ENCODE measurements at places on chromosomes 6 and 20. TPM values are rescaled to one million over a fixed set of nuclear protein-coding genes. Genes with fewer than 3 reads are reported as not detected.

C6orf15 gene
- total RNA-seq = not detected

KCNK5 gene
- total RNA-seq = 0.60 TPM

DNA sequence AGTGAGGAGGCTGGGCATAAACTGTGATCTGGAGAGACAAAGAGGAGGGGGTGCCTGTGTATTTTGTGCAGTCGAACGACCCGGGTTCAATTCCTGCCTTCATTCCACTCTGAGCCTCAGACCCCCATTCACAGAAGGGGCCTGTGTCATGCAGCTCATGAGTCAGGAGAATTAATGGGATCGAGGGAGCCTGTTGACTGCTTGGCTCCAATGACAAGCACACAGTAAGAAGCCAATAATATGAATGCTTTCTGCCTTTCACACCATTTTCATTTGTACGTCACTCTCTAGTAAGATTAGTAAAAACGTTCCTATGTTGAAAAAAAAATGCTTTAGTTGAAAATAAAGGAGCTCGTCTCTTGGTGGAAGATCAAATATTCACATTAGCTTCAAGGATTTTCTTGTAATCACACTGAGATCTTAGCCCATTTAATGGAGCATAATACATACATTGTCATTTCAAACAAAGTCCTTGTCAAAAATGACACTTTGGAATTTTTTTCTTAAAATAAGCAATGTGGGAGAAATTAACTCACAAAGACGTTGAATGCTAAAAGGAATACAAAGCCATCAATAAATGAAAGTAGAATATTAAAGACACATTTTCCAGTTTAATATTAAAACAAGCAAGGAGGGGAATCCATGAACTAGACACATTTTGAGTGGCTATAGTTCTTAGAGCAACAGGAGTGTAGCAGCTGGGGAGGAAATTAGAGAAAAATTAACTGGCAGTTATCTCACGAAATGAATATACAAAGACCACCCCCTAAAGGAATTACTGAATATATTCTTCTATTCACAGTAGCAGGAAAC, 246.7 kb upstream of the AFDN start:
- DNase-seq = no peak

DNA sequence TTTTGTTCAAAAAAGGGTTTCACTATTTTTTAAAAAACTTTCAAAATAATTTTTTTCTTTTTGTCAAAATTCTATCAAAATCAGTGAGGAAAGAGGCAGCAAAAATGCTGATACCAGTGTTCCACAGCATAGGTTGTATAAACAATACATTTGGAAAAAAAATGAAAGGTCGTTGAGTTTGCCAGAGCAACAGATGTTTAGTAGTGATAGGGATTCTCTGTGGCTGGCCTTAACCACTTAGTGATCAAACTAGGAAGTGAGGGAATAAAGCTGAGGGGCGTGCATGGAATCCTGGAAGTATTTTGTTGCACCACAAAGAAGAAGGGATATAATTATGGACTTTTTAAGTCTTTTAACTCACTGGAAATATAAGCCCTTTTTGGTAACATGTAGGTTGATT, 555.3 kb upstream of the CHD6 start:
- DNase-seq = no peak

- no peak for DNase-seq
Observed at GRCh38 chr6:11012976-11013720, 31.0 kb downstream of the ELOVL2 start.

SCGN gene
- total RNA-seq = 1.2 TPM

GRCh38 chr6:27096834-27097511, 150.5 kb upstream of the PRSS16 start:
- no peak for DNase-seq

TFEB gene
- 39.5 TPM for total RNA-seq

RFX6 gene
- total RNA-seq = not detected

- no peak for DNase-seq
Observed at GRCh38 chr20:17714597-17714996, 14.8 kb downstream of the BANF2 start.

TP53TG5 gene
- 0.73 TPM for total RNA-seq

SCUBE3 gene
- total RNA-seq = 10.3 TPM

- DNase-seq = no peak
Observed at GRCh38 chr6:37822851-37823682, 3.5 kb downstream of the ZFAND3 start.

GRCh38 chr6:17167327-17167979, 65.6 kb downstream of the STMND1 start:
- no peak for DNase-seq

PRRT1 gene
- 0.46 TPM for total RNA-seq

- peak; percentile 97 for DNase-seq
Observed at GRCh38 chr20:40689100-40689942, at the start of gene MAFB. Gene MAFB (minus strand): TSS chr20:40689236. CDS start chr20:40688850, 386 bp downstream.

ZC2HC1B gene
- total RNA-seq = not detected

DNAAF9 gene
- total RNA-seq = 22.1 TPM

IPCEF1 gene
- 2.0 TPM for total RNA-seq

SLC32A1 gene
- total RNA-seq = not detected

DNA sequence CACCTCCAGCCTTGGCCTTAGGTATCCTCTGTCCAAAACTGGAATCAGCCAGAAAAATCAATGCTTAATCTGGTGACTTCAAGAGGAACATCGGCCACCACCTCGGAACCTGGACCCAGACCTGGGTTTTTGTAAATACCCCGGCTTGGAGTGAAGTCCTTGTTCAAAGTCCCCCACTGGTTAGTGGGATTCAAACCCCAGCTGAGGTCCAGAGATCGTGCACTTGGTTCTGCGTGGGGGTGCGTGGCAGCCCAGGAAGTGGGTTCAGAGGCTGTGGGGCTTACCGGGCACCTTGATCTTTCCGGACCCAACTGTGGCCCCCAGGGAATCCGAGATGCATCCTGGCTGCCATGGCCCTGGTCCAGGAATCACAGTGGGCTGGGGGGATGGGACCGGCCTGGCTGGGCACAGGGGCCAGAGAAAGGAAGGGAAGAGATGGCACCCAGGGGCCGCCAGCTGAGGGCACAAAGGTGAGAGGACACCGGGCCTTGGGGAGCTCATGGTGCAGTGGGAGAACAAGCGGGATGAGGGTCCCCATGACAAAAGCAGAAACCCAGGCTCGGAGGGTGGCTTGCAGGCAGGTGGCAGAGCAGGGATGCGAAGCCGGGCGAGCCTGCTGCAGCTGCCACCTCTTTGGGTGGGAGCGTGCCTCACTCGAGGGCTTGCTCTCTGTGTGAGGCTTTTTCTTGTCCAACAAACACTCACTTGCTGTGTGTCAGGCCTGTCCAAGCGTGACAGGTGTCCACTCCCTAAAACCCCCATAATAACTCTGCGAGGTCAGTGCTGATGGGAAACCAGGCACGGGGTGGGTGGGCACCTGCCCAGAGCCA, 27.7 kb downstream of the ZBP1 start:
- DNase-seq = no peak

SYNDIG1 gene
- total RNA-seq = 15.8 TPM

EDEM2 gene
- 12.7 TPM for total RNA-seq

NHLRC1 gene
- total RNA-seq = 1.2 TPM

GRCh38 chr20:24761220-24762065, 187.6 kb upstream of the CST7 start:
- no peak for DNase-seq

- DNase-seq = peak; percentile 81
Observed at GRCh38 chr6:83867527-83868161, 8.2 kb downstream of the CYB5R4 start.

CLIC5 gene
- total RNA-seq = 312 TPM

DNA sequence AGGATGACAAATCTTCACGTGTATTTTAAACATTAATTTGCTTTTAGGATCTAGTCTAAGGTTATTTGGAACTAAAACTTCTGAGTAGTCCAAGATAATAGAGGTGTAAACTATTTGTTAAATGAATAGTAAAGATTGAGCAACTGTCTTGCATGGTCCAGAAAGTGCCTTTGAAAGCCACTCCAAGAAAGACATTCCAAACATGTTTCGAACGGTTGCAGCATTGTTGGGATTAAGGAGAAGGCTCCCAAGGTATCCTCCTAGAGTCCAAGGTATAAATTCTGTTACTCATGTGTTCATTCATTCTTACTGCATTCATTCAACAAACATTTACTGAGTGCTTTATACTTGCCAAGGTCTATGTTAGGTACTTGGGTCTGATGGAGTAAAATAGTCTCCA, 28.8 kb upstream of the MYLK2 start:
- DNase-seq = no peak

LST1 gene
- total RNA-seq = 9.0 TPM

- no peak for DNase-seq
Observed at GRCh38 chr20:51643390-51643789, 100.9 kb upstream of the NFATC2 start.

SDC4 gene
- total RNA-seq = 82.1 TPM

ELOVL2 gene
- 2.4 TPM for total RNA-seq

DNA sequence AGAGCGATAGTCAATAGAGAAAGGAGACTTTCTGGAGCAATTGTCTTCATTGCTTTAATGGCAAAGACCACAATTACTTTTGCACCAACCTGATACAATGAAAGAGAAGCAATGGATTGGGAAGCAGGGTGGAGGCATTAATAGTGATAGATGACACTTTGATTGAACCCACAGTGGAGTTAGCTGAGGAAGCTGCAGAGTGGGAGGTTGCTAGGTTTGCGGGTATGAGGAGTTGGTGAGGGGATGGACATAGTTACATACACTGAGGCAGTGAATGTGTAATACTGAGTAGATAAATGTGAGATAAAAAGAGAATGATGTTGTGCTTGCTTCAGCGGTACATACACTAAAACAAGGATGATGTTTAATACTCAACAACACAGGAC, 91.9 kb downstream of the AKAP7 start:
- DNase-seq = no peak

GRCh38 chr6:31676904-31677303, 4.0 kb downstream of the LY6G5C start:
- DNase-seq = no peak

PLCG1 gene
- total RNA-seq = 43.4 TPM

TMEM151B gene
- total RNA-seq = not detected

- DNase-seq = no peak
Observed at GRCh38 chr6:74256781-74257180, 560.8 kb downstream of the CD109 start.

EDN1 gene
- total RNA-seq = 2.9 TPM

GRCh38 chr20:32110173-32110704, 725 bp downstream of the TM9SF4 start:
- no peak for DNase-seq

APOBEC2 gene
- total RNA-seq = 246 TPM

- DNase-seq = no peak
Observed at GRCh38 chr6:16731478-16732051, 29.7 kb downstream of the ATXN1 start.

- DNase-seq = no peak
Observed at GRCh38 chr6:122449069-122449468, 22.5 kb downstream of the SERINC1 start.

DNA sequence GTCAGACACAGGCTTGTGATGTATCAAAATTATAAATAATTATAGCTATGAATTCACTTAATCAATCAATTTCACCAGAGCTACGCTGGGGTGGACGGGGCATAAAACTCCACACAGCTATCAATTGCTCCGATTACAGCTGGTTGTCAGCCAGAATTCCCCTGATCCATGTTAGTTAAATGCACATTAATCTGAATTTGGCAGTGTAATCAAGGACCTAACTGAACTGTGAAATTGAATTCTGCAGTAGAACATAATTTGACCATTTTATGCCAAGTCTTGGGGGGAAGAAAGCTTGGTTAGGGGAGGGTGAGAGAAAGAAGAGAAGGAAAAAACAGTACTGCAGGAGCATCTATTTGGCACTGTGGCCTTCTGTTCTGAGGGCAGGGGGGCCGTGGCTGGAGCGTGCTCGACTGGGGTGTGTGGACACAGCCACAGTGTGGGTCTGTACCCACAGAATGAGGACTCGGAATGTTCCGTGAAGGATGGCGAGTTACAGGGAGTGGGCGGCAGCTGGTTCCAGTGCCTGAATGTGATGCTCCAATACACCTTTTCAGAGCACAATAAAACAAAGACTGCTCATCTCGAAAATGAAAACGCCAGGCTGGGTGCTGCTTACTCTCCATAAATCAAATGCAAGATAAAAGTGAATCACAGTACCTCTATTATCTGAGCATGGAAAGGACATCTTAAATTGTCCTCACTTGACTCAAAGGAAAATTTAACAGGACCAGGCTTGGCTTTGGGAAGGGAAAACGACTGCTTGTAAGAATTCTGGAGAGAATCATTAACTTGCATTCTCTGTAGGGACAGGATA, 59.2 kb downstream of the LAMP5 start:
- no peak for DNase-seq

GRCh38 chr6:137926207-137926731, 59.2 kb downstream of the TNFAIP3 start:
- no peak for DNase-seq

KIF6 gene
- 0.16 TPM for total RNA-seq

- no peak for DNase-seq
Observed at GRCh38 chr6:44011350-44011920, 115.8 kb downstream of the MRPL14 start.

CD24 gene
- 0.35 TPM for total RNA-seq

DNA sequence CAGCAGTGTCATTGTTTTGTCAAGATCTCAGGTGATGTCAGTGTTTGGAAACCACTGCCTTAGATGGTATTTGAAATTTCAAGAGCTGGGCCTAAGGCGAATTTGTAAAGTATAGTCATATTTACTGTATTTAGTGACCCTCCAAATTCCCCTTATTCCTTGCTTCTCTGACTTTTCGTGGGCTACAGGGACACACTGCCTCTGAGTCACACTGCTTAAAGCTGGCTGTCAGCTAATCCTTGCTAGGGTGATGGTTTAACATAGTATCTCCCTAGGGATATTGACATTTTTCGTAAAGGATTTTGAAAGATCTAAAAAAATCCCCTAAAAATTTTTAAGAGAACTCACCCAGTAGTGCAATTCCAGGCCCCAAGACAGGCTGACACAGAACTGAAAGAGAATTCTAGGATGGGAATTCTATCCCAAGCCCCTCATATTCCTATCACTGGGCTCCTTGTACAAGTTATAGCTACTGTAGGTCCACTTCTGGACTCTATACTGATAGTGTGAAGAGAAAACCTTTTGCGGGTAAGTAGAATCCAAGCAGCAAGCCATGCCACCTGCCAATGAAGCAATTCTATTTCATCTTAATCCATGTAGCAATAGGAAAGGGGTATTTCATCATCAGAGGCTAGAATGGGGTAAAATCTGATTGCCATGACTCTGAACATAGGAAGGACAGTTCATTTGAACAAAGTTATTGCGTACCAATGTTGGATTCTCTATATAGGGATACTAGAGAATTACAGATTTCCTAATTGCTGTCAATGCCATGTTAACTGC, 4.3 kb downstream of the BMP6 start:
- no peak for DNase-seq

DNA sequence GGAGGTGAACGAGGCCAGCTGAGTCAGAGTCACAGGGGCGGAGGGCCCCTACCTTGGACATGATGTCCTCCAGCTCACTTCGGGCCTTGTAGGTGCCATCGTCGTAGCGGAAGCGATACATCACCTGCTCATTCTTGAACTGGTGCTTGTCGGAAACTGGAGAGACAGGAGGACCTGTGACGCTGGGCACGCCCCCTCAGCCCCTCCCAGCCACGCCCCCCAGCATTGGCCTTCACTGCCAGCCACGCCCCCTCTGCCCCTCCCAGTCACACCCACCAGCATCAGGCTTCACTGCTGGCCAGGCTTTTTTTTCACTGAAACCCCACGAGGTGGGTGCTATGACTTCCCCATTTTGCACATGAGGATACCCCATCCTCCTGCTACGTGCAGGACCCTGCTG, 148.2 kb downstream of the PREX1 start:
- DNase-seq = no peak

PROCR gene
- 10.5 TPM for total RNA-seq

SOBP gene
- 16.4 TPM for total RNA-seq

- no peak for DNase-seq
Observed at GRCh38 chr6:158938811-158939254, 61.2 kb downstream of the RSPH3 start.

Measured in Right ventricle myocardium inferior (tissue), 1 donor.